Hematopoietic multipotent progenitor cell treated with erythropoietin and hydrocortisone succinate and interleukin-3 and kit ligand, for 17 days (in vitro differentiated cells): ENCODE measurements at places on chromosomes 16 and 17.

DNA sequence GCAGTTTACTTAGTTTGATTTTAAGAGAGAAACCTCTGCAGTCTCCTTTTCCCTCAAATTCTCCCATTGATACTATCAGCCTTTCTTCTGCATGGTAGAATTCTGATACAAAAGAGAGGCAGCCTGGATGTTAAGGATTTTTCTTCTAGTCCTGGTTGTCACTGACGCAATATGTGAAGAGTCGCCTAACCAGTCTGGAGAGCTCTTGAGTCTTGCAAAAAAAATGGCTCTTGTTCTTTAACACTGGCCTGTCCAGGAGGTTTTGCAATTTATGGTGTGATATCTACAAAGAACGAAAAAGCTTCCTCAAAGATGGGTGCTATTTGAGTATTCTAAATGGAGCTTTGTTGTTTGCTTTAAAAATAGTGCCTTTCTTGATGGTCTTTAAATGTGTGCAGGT, 28.9 kb downstream of the COX10 start:
- DNase-seq, result no peak

DNA sequence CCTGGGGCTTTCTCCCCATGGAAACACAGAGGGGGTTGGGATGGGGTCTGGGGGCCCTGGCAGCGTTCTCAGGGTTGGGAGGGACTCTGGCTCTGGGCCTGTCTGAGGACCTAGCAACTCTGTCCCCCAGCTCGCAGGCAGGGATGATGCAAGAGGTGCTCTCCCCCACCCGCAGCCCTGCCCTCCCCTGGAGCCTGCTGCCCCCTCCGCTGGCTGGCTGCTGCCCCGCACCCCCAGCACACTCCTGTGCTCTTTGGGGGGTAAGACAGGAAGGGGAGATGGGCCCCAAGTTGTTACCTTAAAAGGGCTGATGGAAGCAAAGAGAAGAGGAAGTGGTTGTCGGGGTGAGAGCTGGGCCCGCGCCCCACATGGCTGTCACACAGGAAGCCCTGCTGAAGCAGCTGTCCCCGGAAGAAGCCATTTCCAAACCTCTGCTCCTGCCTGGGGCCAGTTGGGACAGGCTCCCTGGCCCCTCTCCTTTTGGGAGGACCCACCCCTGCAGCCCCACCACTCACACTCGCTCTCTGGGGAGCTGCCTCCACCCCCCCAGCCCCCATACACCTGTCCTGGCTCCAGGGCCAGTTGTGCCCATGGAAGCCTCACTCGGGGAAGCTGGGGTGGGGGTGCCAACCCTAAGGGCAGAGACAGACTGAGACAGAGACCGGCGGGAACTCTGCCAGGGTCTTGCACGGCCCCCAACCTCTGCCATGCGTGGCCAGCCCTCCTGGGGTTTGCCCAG, 2.5 kb downstream of the CORO1A start:
- no peak for DNase-seq

DNA sequence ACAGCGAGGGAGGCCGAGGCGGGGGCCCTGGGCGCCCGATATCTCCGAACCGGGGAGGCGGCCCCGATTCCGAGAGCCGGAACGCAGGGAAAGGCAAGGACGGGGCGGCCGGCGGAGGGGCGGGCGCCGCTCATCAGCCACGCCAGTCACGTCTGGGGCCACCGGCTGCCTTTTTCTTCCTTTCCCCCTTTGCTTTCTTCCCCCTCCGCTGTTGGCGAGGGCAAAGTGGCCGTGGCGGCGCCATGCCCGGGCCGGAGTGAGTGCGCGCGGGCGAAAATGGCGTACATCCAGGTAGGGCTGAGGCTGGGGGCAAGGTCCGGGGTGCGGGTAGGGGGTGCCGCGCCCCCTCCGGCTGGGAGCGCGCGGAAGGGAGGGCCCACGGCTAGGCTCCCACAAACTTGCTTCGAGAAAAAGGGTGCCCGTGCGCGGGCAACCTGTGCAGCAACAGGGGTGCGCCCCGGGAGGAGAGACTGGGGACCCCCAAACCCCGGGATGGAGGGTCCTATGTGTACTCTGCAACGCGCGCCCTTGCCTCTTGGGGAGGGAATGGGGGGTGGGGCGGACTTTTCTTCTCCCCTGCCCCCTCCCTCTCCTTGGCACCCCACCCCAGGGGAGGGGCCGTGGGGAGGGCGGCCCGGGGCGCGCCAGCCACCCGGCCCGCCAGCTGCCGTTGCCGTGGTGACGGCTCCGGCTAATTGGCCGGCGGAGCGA, 486 bp downstream of the SYT17 start:
- no peak for DNase-seq

DNA sequence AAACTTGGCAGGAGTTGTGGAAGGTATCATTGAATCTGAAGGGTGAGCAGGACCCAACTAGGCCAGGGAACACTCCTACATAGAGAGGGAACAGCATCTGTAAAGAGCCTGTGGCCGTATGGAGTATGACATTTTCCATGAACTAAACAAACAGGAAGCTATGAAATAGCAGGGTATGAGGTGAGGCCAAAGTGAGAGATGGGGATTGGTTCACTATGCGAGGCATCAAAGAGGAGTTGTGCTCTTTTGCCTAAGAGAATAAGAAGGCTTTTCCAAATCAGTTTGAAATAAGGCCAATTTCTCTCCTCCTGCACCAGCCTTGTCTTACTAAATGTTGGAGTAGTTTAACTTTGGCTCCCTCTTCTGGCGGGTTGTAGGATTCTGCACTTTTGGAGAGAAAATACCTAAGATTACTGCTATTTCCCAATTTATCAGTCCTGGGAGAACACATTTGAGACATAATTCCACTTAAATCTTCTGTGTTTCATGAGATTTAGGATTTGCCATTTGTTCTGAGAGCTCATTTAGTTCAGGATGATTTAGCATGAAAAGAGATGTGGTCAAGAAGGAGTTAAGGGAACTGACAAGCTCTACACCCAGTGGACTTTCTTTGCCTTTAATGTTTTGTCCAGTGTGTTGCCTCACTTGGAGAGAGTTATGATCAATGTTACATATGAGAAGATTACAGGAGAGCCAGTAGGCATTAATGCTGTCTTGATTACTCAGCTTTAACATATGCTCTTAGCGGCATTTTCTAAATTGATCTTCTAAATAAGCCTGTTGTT, 55.4 kb downstream of the TNRC6C start:
- peak; percentile 84 for DNase-seq

DNA sequence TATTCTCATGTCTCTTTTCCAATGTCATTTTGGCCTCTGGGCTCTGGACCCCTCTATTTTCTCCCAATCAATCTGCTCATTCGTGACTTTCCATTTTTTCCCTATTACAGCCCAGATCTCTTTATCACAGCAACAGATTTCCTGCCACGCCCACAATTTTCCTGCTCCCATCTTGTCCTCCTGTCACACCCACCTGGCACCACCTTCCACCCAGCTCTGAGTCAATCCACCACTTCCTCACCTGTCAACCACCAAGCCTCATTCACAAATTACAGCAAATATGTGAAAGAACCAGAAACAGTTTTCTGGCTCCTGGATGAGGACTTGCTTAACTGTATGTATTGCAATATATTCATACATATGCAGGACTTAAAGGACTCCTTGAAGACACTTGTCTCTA, 311.3 kb downstream of the GRIN2A start:
- no peak for DNase-seq

GRCh38 chr17:72264682-72265405, 144.0 kb downstream of the SOX9 start:
- DNase-seq, result no peak

DNA sequence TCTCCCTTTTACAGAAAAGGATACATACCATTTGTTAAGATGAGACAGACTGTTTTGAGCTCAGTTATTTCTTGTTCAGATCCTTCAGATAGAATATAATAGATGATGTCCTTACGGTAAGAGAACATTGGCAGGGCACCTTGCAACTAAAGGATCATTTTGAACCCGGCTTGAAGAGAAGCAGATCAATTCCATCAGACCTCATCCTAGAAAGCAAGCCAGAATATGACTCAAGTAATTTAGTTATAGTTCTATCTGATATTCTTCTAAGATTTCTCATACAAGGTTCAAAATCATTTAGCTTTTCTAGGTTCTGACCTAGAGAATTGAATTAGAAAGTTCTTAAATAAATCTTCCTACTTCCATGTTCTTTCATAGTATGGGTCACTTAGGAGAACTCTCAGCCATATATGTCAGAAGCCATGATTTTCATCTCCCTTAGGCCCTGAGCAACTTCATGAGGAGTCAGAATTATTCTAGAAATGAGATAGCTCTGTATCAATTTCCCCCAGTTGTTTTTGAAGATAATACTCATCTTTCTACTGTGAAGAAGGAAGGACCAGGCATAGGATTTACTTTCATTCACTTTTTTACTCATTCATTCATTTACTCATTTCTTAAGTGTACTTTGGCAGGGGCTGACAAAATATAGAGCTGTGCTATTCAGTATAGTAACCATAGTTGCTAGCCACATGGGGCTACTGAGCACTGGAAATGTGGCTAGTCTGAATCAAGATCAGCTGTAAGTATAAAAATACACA, 2.5 kb upstream of the CMTM1 start:
- DNase-seq, result no peak

DNA sequence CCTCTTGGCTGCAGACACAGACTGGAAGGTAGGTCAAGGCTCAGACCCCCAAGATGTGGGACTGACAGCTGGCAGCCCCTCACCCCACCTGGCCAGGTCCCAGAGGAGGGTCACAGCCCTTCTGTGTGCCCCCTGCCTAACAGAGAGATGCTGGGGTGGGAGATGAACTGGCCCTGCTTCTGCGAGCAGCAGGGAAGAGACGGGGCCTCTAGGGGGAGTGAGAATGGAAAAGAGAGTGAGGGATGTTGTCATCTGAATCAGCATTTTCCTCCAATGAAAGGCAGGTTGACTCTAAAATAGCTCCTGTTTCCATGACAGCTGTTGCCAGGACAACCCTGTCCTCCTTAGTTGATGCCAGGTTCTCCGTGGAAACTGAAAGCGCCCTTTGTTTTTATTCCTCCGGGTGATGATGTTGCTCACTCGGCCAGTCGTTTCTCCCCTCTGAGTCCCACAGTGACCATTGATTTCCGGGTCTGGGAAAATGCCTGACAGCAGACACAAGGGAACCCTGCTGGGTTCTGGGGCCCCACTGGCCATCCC, 4.9 kb upstream of the NDRG4 start:
- peak; percentile 25 for DNase-seq

GRCh38 chr16:50185005-50185505, 31.9 kb downstream of the TENT4B start:
- DNase-seq, result no peak

- no peak for DNase-seq
Observed at GRCh38 chr17:52673791-52674190, 515.3 kb upstream of the CA10 start.

GRCh38 chr16:89020068-89020924, 43.3 kb upstream of the CBFA2T3 start:
- peak; percentile 63 for DNase-seq

- DNase-seq, result no peak
Observed at GRCh38 chr16:9503251-9503984, 412.0 kb downstream of the HAPSTR1 start.

GRCh38 chr16:68402748-68403040, 45.6 kb downstream of the SMPD3 start:
- no peak for DNase-seq

DNA sequence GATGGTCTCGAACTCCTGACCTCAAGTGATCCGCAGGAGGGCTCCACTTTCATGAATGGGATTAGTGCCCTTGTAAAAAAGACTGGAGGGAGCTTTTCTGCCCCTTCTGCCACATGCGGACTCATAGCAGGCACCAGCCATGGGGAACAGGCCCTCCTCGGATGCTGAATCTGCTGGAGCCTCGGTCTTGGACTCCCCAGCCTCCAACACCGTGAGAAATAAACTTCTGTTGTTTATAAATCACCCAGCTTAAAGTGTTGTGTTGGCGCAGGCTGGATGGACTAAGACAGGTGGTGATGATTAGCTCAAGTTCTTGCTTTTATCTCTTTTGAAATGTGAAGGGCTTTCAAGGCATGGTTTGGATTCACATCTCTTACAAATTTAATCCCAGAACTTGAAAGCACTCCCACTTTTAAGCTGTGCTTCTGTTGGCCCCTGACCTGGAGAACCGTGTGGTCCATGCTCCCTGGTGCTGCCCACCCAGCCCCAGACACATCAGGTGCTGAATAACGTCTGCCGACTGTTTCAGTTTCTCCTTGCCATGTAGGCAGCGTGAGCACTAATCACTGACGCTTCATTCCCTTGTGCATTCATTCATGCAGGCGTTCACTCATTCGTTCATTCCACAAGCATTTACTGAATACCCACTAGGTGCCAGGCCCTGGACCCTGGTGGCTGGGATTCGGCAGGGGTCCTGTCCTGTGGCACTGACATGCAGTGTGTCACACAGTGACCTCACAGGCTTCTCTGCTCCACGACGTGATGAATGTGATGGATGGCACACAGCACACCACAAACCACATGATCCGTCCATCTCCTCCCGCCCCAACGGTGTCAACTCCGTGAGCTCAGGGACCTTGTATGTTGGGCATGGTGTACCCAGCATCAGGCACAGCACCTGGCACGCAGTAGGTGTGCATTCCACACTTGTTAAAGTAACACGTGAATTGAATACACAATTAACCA, 8.9 kb downstream of the CIBAR2 start:
- no peak for DNase-seq

DNA sequence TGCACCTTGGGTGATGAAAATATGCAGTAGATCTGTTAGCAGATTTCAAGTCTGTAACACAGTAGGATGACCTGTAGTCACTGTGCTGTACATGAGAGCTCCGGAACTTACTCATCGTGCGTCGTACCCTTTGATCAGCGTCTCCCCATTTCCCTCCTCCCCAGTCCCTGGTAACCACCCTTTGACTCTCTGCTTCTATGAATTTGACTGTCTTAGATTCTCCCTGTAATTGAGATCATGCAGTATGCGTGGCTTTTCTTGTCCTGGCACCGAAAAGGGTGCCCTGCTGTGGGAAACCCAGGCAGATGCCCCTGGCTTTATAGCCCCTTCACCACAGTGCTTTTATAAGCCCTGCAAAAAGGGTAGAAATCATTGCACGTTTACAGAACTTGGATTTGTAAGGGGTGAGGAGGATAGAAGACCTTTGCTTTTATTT, 20.5 kb downstream of the CLEC16A start:
- DNase-seq, result no peak

GRCh38 chr17:60792250-60792898, 114.7 kb downstream of the BCAS3 start:
- DNase-seq, result no peak

DNA sequence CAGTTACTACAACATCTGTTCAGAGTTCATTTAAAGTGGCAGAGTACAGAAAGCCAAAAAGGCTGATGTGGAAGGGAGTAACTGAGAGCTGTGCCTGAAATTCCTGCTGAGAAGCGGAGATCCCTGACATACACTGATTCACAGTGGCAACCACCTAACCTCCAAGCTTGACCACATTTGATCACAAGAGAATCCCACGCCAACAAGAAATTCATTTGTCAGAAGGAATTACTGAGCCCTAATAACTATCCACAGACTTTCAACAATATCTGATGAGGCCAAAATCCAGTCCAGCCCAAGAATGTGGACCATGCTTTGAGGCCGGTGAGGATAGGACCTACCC, 168.5 kb upstream of the RPH3AL start:
- DNase-seq, result no peak

GRCh38 chr17:41588126-41588810, 1.6 kb upstream of the KRT14 start:
- no peak for DNase-seq

GRCh38 chr16:17324451-17324850, 146.3 kb downstream of the XYLT1 start:
- no peak for DNase-seq

- DNase-seq, result no peak
Observed at GRCh38 chr16:56506941-56507340, 12.9 kb downstream of the BBS2 start.
